ENCODE measurements at places on chromosomes 6 and 20.

DNA sequence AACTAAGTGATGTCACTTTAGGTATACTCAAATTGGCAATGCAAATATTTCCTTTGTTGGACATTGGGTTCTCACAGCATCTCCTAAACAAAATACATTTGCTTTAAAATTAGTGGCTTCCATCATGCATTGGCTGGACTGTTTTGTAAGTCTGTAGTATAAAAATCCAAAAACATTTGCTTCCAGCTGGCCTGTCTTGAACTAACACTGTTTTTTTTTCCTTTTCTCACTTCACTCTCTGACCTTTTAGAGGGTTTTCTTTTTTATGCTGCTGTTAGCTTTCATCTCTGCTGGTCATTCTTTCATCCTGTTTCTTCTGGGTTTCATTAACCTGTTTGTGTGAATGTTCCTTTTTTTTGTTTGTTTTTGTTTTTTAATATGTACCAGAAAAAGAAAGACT lies 121.7 kb upstream of the MLIP start:
- DNase-seq, result no peak

DNA sequence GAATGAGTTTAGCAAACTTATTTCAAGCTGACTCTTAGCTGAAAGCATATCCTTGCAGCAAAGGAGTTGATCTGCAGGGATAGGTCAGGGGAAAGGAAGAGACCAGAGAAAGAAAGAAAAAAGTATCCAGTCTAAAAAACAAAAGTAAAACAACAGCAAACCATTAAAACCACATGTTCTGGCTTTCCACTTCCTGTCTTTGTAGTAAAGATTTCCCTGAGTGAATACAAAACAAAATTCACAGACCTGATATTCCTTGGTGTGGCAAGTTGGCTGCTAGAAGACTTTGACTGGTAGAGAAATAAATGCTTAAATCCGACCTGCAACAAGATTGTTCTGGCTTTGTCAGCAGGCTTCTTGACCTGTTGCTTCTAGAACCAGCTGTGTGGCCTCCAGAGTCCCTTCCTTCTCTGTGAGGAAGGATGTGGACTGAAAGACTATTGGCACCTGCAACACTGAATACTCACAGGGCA lies 23.4 kb upstream of the MCM3 start:
- peak; percentile 55 for DNase-seq

- DNase-seq, result no peak
Measured at GRCh38 chr20:62780204-62780603, 16.1 kb upstream of the MRGBP start.

DNA sequence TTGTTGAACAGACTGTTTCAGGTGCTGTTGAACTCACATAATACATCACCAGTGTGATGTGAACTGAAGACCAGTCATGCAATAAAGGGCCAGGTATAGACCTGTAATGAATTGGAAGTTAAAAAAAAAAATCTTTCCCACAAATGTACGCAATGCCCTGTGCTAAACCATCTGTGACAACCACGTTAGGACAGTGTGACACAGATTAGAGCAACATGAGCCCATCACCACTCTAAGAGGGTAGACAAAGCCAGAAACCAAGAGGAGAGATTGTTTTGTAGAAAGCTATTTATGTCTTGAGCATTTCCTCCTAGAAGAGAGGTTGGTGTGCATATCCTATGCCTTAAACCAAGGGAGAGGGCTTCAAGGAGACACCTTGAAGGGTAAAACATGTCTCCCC lies 77.0 kb upstream of the BEND6 start:
- DNase-seq, result no peak

- DNase-seq, result no peak
Measured at GRCh38 chr6:2839195-2839981, 2.3 kb downstream of the SERPINB1 start.

GRCh38 chr20:34663213-34663943 lies 13.5 kb downstream of the PIGU start:
- no peak for DNase-seq

DNA sequence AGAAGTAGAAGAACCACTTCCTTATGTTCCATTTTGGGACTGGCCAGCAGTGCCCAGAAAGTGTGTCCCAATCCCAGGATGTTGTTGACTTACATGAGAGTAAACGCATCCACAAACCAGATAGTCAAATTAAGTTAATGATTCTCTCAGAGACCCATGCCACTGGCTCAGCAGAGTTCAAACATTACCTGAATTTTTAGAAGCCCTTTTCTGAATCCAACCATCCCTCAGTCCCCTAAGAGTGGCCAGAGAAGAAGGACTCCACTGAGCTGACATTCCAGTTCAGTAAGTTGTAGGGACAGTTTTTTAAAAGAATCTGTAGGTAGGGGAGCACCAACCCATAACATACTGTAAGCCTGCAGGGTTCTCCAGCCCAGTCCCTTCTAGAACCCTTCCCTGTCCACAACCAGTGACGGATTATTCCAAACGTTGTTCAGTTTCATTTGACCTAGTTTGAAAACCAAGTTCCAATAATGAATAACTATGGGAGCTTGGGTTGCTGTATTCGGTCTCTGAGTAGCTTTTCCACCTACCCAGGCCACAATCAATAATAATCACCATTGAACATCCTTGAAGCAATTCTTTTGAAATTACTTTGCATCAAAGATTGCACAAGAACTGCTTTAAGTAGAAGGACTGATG lies 153.0 kb downstream of the LPA start:
- DNase-seq, result no peak

- DNase-seq, result no peak
Measured at GRCh38 chr20:23456409-23456808, 3.7 kb upstream of the CST11 start.

DNA sequence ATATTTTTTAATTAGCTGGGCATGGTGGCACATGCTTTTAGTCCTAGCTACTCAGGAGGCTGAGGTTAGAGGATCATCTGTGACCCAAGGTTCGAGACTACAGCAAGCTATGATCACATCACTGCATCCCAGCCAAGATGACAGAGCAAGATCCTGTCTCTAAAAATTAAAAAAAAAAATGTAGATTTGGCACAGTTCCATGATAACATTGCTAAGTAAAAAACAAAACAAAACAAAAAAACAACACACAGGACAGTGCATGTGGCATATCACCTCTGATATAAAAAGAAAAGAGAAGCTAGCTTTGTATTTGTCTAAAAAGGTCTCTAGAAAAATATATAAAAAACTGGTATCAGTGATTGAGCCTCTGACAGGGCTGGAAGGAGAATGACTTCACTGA lies 24.6 kb downstream of the RNF24 start:
- DNase-seq, result no peak

DNA sequence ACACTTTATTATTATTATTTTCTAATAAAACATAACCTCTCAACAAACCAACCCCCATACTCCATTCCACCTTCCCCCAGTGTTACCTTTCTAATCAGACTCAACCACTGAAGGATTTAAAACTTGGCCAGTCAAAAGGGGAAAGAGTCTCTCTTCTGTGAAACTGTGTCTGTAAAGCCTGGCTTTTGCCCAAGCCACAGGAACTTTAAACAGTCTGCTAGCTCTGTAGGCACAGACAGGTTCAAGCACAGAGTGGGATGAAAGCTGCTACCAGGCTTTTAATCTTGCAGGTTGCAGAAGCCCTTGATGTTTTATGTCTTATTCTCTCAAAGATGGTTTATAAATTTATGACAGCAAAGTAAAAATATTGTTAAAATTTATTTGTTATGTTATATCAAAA lies 585.7 kb downstream of the TENT5A start:
- no peak for DNase-seq

DNA sequence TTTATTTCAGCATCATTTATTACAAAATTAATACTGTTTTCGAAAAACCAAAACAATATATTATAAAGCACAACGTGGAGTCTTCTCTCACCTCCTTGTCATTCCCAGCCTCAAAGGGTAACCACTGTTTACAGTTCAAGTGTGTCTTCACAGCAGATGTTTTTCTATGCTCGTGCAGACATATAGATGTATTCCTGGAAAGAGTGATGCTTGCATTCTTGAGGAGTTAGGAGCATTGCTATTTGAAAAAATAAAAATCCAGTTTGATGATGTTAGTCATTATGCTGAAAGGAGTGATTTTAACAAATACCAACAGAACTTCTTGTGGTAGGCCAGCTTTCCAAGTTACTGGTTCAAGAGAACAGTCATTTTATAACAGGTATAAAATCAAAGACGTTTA lies 234.9 kb downstream of the BCKDHB start:
- DNase-seq, result no peak

DNA sequence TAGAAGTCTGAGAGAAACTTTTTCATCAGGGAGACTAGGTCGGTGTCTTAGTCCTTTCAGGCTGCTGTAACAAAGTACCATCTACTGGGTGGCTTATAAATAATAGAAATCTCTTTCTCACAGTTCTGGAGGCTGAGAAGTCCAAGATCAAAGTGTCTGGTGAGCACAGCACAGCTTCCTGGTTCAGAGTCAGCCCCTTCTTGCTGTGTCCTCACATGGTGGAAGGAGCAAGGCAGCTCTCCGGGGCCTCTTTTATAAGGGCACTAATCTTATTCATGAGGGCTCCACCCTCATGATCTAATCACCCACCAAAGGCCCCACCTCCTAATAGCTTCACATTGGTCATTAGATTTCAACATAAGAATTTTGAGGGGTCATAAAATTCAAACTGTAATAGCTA lies 122.8 kb downstream of the CCDC170 start:
- DNase-seq, result no peak

DNA sequence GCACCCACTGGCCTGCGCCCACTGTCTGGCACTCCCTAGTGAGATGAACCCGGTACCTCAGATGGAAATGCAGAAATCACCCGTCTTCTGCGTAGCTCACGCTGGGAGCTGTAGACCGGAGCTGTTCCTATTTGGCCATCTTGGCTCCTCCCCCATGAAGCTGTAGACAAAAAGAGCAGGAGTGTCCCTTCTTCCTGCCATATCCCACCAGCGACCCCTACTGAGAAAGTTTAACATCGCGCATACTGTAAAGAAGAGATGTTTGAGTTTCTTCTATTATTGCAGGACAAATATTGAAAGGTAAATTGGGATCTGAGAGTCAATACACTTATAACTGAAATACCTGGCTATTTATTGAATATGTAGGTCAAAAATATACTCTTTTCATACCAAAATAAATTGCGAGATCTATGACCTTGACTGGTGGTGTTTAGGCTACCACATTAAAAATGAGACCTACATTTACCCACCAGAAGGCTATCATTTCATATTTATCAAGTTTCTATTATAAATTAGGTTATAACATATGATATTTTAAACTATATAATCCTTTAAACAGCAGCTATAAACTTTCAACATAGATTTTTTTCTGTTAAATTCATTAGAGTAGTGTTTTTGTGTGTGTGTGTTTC lies 586.3 kb downstream of the HTR1B start:
- no peak for DNase-seq

GRCh38 chr6:137349856-137350830 lies 131.0 kb upstream of the IFNGR1 start:
- no peak for DNase-seq

- DNase-seq, result no peak
Measured at GRCh38 chr6:139927236-139927635, 552.8 kb upstream of the CITED2 start.

- no peak for DNase-seq
Measured at GRCh38 chr6:158662954-158663624, 13.2 kb downstream of the SYTL3 start.

- no peak for DNase-seq
Measured at GRCh38 chr20:41110012-41110411, 27.3 kb upstream of the PLCG1 start.

- DNase-seq, result no peak
Measured at GRCh38 chr20:5974531-5974930, 24.1 kb downstream of the MCM8 start.

DNA sequence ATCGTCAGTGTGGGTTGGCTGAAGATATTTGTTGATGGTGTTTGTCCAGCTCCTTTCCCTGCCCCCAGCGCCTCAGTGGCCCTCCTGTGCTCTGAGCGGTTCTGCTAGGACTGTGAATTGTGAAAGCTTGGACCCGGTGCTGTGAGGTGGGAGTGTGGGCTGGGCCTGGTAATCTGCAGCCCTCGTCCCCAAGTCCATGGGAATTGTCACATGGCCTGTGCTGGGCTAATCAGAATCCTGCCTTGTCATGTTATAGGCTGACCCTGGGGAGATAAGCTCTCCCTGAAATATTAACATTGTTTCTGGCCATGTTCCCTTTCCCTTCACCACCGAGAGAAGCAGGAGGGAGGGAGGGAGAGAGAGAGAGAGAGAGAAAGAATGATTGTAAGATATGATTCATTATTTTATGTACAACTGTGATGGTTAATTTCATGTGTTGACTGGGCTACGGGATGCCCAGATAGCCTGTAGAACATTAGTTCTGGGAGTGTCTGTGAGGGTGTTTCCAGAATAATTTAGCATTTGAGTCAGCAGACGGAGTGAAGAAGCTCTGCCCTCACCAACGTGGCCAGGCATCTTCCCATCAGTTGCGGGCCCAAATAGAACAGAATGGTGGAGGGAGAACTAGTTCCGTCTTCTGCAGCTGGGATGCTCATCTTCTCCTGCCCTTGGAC lies 62.4 kb downstream of the TFAP2C start:
- DNase-seq, result no peak

- no peak for DNase-seq
Measured at GRCh38 chr6:126888727-126889725, 229.4 kb upstream of the RSPO3 start.

- DNase-seq, result no peak
Measured at GRCh38 chr20:39123185-39123557, 161.0 kb downstream of the DHX35 start.

- no peak for DNase-seq
Measured at GRCh38 chr20:34302312-34302722, 838 bp downstream of the AHCY start.

- DNase-seq, result peak; percentile 86
Measured at GRCh38 chr6:41073203-41073967, 611 bp downstream of the NFYA start.

GRCh38 chr6:48183811-48184605 lies 73.0 kb upstream of the PTCHD4 start:
- DNase-seq, result no peak

DNA sequence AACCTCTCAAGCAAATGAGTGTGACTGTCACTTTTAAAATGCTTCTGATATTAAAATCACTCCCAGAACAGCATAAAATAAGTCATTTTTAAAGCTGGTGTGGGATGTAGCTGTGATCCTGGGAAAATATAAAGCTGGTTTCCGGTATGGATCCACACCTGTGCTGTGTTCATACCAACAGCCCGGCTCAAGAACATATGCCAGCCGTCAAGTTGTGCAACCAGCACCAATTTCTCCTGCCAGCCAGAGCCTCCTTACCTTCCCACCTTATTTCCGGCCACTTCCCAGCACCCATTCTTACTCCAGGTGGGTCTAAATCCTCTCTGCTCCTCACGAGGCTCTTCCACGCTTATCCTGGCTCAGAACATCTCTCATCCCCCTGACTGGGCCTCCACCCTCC lies 50.9 kb upstream of the RPS6KA2 start:
- DNase-seq, result no peak
